ENCODE measurements at places on chromosomes 2 and 18.

GRCh38 chr18:76467371-76468190 is 27.5 kb downstream of the ZNF516 start:
- DNase-seq: no peak

DNA sequence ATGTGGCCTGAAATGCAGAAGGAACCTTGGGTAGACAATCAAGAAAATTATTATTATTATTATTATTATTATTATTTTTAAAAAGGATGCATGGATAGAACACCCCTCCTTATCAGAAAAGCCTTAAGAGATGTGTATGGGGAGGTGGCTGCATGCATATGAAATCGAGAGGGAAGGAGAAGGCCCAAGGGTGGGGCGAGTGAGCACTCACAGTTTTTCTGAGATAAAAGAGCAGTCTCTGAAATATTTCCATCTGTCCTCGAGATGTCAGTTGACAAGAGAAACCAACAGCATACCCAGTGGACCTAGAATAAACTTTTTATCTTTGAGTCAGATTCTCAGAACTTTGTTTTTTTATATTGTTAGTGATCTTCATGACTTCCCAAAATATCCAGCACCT is 282.9 kb downstream of the GPD2 start:
- no peak for DNase-seq

- no peak for DNase-seq
Measured at GRCh38 chr2:176768185-176768584, 444.4 kb upstream of the HNRNPA3 start.

GRCh38 chr2:168037778-168038177 is 209.6 kb downstream of the STK39 start:
- DNase-seq: no peak

- DNase-seq: no peak
Measured at GRCh38 chr2:65420712-65421431, 11.5 kb downstream of the SPRED2 start.

- DNase-seq: no peak
Measured at GRCh38 chr2:71689968-71690834, 236.8 kb downstream of the DYSF start.

GRCh38 chr18:55296778-55297177 is 291.2 kb downstream of the TCF4 start:
- DNase-seq: no peak

- DNase-seq: no peak
Measured at GRCh38 chr2:12652723-12653122, 64.0 kb upstream of the TRIB2 start.

- no peak for DNase-seq
Measured at GRCh38 chr18:23643815-23644490, 18.8 kb downstream of the ANKRD29 start.

DNA sequence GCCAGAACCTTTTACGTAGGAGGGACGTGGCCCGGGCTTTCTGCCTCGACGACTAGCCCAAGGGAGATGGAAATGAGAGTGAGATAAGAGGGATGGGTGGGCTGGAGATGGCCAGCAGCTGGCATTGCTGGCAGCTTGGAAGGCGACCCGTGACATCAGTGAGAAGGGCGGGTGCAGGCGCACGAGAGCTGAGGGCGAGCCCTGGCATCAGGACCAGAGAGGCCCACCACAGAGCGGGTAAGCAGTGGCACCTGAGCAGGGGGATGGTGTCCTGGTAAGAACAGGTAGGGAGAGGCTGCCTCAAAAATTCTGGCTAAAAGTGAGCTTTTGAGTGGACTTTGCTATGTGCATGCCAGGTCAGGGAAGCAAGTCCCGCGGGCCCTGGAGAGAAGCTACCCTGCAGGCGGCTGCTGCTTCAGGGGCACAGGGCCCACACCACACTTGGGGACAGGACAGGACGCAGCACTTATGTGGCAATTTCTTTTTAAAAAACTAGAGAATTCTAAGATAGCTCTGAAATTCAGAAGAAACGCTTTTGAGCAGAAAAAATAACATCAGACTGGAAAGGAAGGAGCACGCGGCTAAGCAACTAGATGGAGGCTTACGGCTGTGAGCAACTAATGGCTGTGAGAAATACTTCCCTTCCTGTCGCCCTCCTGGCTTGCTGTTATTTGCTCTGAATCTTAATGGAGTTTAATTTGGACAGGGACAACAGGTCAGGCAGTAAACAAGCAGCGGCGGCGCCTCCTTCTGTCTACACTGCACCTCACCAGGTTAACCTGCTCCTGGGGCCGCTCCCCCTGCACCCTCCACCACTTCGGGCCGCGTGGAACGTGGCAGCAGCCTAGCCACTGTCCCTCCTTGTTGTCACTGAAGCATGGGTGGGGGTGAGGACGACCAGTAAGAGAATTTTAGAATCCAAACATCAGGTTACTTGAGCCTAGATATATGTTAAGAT is 20.5 kb downstream of the THAP4 start:
- DNase-seq: no peak

DNA sequence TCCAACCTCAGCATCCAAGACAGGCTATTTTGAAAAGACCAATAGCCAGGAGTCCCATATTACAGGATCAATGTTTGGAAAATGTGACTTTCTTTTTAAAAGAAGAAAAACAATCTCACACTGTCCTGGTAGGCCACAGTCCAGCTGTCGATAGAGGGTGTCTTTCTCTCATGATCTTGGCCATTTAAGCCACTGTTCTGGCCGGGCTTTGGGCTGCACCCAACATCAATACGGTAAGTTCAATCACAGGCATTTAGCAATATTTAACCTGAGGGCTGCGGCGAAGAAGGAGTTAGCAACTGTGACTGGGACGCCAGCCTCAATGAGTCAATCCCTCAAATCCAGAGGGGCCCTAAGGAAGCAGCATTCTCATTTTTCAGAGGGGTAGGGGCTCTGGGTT is 69.0 kb downstream of the CELF4 start:
- no peak for DNase-seq

DNA sequence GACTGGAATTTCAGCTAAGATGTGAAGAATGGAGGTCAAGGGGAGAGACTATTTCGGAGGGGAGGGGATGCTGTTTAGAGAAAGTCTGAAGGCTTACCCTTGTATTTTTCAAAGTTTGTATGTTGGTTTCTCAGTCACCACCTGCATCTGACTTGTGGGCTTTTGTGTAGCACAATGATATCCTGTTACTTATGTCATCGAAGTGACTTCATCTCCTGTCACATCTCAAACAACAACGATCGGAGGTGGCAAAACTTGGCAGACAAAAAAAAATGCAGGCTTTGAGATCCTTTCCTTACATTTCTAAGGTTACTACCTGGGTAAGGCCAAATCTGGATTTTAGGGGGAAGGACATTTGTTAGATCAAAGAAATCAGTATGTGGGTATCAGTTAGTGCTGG is 11.7 kb upstream of the CXCR4 start:
- DNase-seq: no peak

GRCh38 chr2:206727287-206727686 is 9.1 kb upstream of the DYTN start:
- no peak for DNase-seq

GRCh38 chr2:234399451-234400246 is 97.2 kb downstream of the ARL4C start:
- DNase-seq: no peak

- DNase-seq: no peak
Measured at GRCh38 chr2:108403494-108403893, 25.7 kb downstream of the SULT1C4 start.

DNA sequence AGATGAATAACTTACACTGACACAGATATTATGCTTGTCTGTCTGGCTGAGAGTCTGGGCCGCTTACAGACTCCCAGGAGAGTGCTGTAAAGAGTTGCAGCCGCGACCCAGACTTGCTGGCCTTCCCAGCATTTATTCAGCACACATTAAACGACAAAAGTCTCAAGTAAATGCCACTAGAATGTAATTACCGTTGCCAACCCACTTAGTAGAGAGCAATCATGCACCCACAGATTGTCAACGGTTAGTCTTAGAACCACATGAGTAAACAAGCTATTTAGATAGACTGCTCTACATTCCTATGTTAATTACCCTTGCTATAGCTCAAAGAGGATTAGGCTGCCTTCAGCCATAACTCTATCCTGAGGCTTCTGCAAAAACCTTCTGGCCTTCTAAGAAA is 47.8 kb upstream of the C2orf74 start:
- DNase-seq: no peak

- no peak for DNase-seq
Measured at GRCh38 chr2:161999321-161999720, 74.7 kb downstream of the DPP4 start.

DNA sequence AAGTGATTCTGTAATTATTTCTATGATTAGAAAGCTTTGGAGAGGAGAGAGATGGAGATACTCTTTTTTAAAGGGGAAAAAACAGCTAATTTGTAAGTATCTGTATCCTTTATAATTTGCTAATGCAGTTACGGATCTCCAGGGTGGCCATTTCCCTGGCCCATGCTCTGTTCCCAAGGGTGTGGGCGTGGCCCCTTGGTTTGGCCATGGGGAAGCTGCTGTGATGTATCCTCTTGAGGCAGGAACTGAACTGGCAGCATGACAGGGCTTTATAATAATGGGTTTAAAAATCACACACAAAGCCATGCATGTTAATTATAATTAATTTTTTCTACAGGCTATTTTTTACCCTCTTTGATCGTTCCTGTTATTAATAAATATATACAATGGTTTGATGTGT is 27.0 kb downstream of the TRAPPC12 start:
- DNase-seq: no peak

GRCh38 chr2:52365946-52366345 is 1334.0 kb upstream of the NRXN1 start:
- DNase-seq: no peak

- no peak for DNase-seq
Measured at GRCh38 chr18:57980573-57981307, 63.3 kb upstream of the NEDD4L start.

GRCh38 chr2:70173520-70173919 is 17.3 kb downstream of the C2orf42 start:
- no peak for DNase-seq

- no peak for DNase-seq
Measured at GRCh38 chr2:12715258-12716031, 1.3 kb upstream of the TRIB2 start.

DNA sequence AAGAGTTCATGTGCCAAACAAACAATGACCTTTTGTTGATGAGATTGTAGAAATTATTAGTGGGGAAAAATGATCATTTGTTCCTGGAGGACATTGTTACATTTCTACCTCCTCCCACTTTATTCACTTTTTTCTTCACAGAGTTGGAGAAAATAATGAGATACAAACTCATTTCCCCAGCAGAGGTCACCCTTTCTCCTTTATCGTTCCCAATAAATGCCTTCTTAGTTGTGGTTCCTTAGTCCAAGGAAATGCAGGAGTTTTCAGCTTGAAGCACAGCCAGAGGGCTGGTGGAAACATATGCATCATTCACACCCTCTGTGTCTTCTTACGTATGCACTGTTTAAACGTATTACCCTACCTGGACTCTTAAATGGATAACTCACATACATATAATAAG is 108.8 kb downstream of the SLC4A3 start:
- no peak for DNase-seq

GRCh38 chr2:3650140-3650920 is 7.7 kb upstream of the ALLC start:
- DNase-seq: no peak

- DNase-seq: no peak
Measured at GRCh38 chr2:216144372-216144771, 35.2 kb downstream of the XRCC5 start.

DNA sequence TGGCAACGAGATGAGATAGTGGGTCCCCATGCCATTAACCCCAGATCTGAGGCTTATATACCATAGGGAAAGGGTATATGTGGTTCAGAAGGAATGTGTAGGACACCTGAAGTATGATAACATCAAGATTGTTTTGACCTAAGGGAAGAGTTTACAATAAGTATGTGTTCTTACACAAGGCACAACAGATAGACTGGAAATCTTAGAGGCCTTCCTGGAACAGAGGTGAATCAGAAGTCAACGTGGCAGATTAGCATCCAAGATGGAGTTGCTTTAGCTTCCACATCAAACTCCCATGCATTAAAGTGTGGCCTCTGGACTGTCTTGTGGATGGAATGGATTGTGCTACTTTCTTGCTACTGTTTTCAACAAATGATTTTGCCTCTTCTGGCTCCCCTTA is 116.6 kb upstream of the NT5C1B start:
- no peak for DNase-seq

- no peak for DNase-seq
Measured at GRCh38 chr2:1614564-1614963, 129.8 kb downstream of the PXDN start.

- DNase-seq: no peak
Measured at GRCh38 chr2:11949732-11950523, 203.5 kb downstream of the LPIN1 start.

- DNase-seq: no peak
Measured at GRCh38 chr18:63301434-63301833, 18.1 kb downstream of the BCL2 start.

- DNase-seq: no peak
Measured at GRCh38 chr18:76927223-76927725, 104.9 kb downstream of the ZNF236 start.

- DNase-seq: no peak
Measured at GRCh38 chr2:24101992-24102391, 17.4 kb upstream of the TP53I3 start.

- DNase-seq: no peak
Measured at GRCh38 chr2:173751245-173751975, 213.8 kb downstream of the SP3 start.

GRCh38 chr2:229417176-229417575 is 146.1 kb upstream of the PID1 start:
- DNase-seq: no peak

GRCh38 chr2:20540587-20541293 is 93.9 kb downstream of the RHOB start:
- DNase-seq: no peak

GRCh38 chr2:11069566-11070185 is 85.6 kb upstream of the SLC66A3 start:
- no peak for DNase-seq

DNA sequence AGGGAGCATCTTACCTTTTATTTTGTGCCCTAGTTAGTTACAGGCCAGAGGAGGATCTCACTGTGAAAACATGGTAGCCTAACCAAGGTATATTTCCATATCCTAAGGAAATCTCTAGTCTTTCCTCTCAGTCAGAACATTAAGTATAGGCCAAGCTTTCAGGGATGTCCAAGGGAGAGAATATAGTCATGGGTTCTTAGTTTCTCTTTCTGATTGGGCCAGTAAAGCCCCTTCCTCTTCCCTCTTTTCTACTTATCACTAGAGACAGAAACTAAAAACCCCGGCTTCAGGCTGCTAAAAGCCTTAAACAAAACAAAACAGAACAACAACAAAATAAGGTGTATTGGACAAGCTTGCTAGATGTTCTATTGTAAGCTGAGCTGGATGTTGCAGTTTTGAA is 44.3 kb upstream of the TNFRSF11A start:
- no peak for DNase-seq

DNA sequence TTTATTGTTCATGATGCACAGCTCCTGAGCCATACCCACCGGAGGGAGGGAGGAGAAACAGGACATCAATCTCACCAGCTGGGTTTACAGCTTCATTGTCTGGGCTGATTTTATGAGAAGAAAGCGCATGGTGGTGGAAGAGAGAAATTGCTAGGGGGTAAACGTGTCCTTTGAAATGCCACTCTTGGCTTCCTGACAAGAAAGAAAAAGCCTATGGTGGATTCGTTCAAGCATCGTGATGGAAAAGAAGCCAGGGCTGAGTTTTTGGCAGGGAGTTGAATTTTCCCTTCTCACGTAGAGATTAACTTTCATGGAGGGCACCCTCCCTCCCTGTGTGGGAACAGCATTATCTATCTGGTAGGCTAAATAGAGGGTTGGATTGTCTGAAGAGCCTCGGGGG is 502.0 kb downstream of the SLC4A3 start:
- no peak for DNase-seq
